ENCODE measurements at places on chromosomes 1 and 21. TPM values are rescaled to one million over a fixed set of nuclear protein-coding genes. Genes with fewer than 3 reads are reported as not detected.

Gene SPATA17
- total RNA-seq, result not detected

Gene TMEM81
- 2.3 TPM for total RNA-seq

Gene PDE9A
- 14.7 TPM for total RNA-seq

DNA sequence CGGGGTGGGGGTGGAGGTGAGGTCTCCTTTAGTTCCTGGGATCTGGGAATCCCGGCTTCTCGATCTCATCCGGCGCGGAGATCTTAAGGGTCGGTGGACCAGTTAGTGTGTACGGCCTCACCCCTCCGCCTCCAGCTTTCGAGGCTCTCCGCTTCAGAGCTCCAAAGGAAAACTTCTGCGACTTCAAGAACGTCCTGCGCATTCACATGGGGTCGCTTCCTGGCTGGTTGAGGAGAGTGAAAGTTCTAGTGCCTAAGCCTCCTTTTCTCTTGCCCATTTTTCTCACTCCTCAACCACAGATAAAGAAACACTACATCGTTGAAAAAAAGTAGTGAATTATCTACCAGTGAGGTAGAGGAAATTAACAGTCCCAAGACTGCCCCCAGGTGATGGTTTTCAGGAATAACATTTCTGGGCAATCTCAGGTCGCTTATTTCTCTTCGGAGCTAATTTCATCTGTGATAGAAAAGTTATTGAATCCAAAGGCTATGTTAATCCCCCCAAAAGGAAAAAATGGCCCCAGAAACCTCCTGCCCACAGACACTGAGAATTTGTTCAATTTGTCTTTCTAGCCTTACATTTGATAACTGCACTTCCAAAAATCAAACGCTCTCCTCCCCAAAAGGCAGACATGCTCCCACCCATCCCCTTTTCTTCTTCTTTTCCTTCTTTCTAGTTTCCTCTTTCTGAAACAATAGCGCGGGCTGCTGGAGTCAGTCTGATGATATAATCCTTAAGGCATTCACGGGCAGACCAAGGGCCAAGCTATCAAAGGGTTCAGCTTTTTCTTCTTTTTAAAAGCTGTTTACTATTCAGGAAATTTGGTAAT lies 20.6 kb upstream of the TBX15 start:
- no peaks in the 10 kb centered on the region for H3K36me3 ChIP-seq
- no peak for DNase-seq
- no peak overlapping the region for H3K4me3 ChIP-seq
- H3K4me1 ChIP-seq, result no peaks in the 10 kb centered on the region
- no peak overlapping the region for H3K27ac ChIP-seq

- no peak overlapping the region for H3K27ac ChIP-seq
- no peak for DNase-seq
- no peak overlapping the region for H3K4me3 ChIP-seq
- no peaks in the 10 kb centered on the region for H3K4me1 ChIP-seq
Observed at GRCh38 chr21:40177979-40178378, 310.7 kb downstream of the PCP4 start.

- H3K4me1 ChIP-seq, result no peaks in the 10 kb centered on the region
- H3K27ac ChIP-seq, result no peak overlapping the region
- DNase-seq, result no peak
- no peaks in the 10 kb centered on the region for H3K36me3 ChIP-seq
- H3K4me3 ChIP-seq, result no peak overlapping the region
Observed at GRCh38 chr1:41474490-41475271, 9.8 kb downstream of the EDN2 start.

Gene SPRR1A
- total RNA-seq, result not detected

- no peak overlapping the region for H3K27ac ChIP-seq
- no peaks in the 10 kb centered on the region for H3K4me1 ChIP-seq
- H3K36me3 ChIP-seq, result no peaks in the 10 kb centered on the region
- H3K4me3 ChIP-seq, result no peak overlapping the region
- no peaks in the 10 kb centered on the region for H3K27me3 ChIP-seq
Observed at GRCh38 chr1:38153778-38154470, 107.3 kb upstream of the POU3F1 start.

DNA sequence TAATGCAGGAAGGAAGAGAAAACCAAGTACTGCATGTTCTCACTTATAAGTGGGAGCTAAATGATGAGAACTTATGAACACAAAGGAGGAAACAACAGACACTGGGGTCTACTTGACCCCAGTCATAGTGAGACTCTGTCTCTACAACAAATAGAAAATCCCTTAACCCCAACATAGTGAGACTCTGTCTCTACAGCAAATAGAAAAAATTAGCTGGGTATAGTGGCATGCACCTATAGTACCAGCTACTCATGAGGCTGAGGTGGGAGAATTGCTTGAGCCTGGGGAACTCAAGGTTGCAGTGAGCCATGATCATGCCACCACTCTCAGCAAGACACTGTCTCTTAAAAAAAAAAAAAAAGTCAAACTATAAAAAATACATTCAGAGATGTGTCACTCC lies 42.7 kb downstream of the GIPC2 start:
- H3K4me1 ChIP-seq, result no peaks in the 10 kb centered on the region
- no peak overlapping the region for H3K27ac ChIP-seq
- peaks cover 3% of the 10 kb centered on the region for H3K27me3 ChIP-seq
- H3K36me3 ChIP-seq, result no peaks in the 10 kb centered on the region
- no peak overlapping the region for H3K4me3 ChIP-seq
- no peak for DNase-seq

DNA sequence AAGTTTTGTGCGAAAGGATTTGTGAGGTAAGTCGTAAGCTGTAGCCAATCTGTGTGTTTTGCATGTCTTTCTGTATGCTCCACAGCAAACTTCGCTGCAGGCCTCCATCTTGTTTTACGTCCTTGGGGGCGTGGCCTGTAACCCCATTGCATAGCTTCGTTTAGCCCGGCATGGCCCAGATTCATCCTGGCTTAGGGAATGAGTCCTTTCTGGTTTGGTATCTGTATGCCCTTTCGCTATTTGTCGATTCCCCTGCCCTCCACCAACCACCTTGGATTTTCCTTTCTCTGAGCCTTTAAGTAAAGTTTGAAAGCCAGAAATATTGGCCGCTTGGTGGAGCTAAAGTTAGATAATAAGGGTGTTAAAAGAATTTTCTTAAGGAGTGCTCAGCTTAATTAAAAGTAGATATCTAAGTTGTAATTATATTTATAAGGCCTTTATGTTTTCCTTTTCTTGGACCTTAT lies 1.1 kb downstream of the THEM4 start:
- no peak for DNase-seq
- peaks cover 49% of the 10 kb centered on the region for H3K4me1 ChIP-seq
- H3K27ac ChIP-seq, result peak overlapping the region; percentile 18
- no peaks in the 10 kb centered on the region for H3K36me3 ChIP-seq
- H3K4me3 ChIP-seq, result peak overlapping the region; percentile 67

Gene SPATA45
- not detected for total RNA-seq

Gene VWA5B1
- total RNA-seq, result not detected

Gene LRRC3
- 1.0 TPM for total RNA-seq

Gene SYCP1
- not detected for total RNA-seq

Gene PPIAL4G
- total RNA-seq, result 5.8 TPM

- H3K4me3 ChIP-seq, result no peak overlapping the region
- H3K36me3 ChIP-seq, result no peaks in the 10 kb centered on the region
- DNase-seq, result no peak
- no peak overlapping the region for H3K27ac ChIP-seq
- no peaks in the 10 kb centered on the region for H3K27me3 ChIP-seq
Observed at GRCh38 chr21:23401278-23401677, 2206.0 kb downstream of the MRPL39 start.

- no peaks in the 10 kb centered on the region for H3K36me3 ChIP-seq
- H3K27me3 ChIP-seq, result no peaks in the 10 kb centered on the region
- no peak for DNase-seq
- no peak overlapping the region for H3K4me3 ChIP-seq
Observed at GRCh38 chr1:177032434-177032833, 132.1 kb downstream of the ASTN1 start.

DNA sequence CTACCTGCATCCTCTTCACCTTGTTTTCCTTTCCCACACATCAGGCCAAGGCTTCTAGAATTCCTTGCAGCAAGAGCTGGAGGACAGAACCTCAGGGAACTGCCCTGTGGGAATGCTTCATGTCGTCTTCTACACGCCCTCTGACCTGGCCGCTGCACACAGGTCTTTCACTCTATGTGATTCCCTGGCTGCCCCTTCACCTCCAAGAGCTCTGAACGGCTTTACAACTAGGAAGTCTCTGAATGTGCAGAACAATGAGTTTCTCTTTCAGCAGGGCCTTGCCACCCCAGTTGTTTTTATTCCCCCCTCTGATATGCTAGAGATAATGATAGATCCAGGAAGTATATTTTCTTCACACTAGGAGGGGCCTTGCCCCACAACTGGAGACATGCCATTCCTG lies 142.6 kb downstream of the CLIC6 start:
- H3K4me3 ChIP-seq, result no peak overlapping the region
- H3K36me3 ChIP-seq, result no peaks in the 10 kb centered on the region
- H3K4me1 ChIP-seq, result peaks cover 49% of the 10 kb centered on the region

Gene GNG4
- not detected for total RNA-seq

Gene TAS1R1
- total RNA-seq, result not detected

- H3K27ac ChIP-seq, result no peak overlapping the region
- H3K27me3 ChIP-seq, result no peaks in the 10 kb centered on the region
- H3K36me3 ChIP-seq, result no peaks in the 10 kb centered on the region
- H3K4me3 ChIP-seq, result no peak overlapping the region
- no peak for DNase-seq
- no peaks in the 10 kb centered on the region for H3K4me1 ChIP-seq
Observed at GRCh38 chr1:43809097-43809673, 101.8 kb downstream of the ST3GAL3 start.

- peaks cover 14% of the 10 kb centered on the region for H3K4me1 ChIP-seq
- no peak overlapping the region for H3K4me3 ChIP-seq
- H3K27ac ChIP-seq, result no peak overlapping the region
- no peak for DNase-seq
- no peaks in the 10 kb centered on the region for H3K36me3 ChIP-seq
Observed at GRCh38 chr1:90924982-90925381, 96.9 kb downstream of the ZNF644 start.

Gene TRAF3IP3
- total RNA-seq, result 736 TPM

Data from naive thymus-derived CD4-positive, alpha-beta T cell (primary cell).